WTC11 (cell line): ENCODE measurements at places on chromosomes 11 and 22.

GRCh38 chr11:125105926-125106325, 5.5 kb downstream of the TMEM218 start:
- no peak for DNase-seq

DNA sequence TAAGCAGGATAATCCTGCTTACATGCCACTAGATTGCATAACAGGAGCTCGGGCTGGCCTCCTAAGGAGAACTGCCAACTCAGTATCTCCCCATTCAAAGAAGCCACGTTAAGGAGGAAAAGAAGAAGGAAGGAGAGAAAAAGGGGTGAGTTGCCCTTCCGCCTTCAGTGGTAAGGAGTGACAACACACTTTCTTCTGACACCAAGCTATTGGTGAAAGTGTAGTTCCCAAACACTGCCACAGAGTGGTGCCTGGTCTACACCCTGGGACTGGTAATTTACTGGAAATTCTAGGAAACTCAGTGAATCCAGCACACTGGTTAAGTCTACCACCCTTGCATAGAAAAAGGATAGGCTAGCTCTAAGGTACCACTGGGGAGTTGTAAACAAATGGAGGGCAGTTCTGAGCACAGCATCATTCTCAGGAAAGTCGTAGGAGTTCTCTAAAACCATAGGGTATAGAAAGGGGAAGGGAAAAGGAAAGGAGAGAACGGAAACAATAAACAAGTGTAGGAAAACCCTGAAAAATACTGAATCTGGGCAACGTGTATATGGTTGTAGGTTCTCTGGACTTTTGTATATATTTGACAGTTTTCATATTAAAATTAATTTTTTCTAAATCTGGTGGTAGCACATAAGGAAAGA, 58.2 kb downstream of the RRAS2 start:
- peak; percentile 69 for DNase-seq

DNA sequence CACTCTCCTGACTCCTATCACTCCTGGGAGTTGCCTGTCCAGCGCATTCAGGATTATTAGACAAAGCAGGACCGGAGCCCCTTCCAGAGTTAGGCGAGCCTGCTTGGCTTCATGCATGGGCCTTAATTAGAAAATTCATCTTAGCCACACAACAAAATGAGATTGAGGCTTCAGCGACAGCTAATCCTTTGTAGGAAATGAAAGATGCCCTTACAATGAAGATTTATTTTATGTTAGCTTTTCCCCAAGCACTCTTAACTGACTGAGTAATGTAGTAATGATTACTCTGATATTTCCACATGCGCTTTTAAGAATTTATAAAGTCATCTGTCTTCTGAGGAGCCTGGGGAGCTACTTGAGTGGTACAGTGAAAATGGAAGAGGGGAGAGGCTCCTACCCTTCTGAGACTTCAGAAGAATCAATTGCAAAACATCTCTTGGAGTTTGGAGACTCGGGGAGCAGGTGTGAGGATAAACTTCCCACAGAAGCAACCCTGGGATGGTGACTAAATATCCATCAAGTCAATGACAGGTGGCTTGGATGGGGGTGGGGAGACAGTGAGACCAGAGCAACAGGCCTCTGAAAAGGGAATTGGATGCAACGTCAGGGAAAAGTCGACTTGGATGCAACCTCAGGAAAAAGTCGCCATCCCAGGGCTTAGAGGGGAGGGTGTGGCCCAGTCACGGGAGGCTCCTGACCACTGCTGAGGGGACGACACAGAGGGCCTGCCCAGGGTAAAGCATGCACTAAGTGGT, 434.5 kb upstream of the B3GAT1 start:
- no peak for DNase-seq

GRCh38 chr11:100297516-100297915, 389.6 kb upstream of the ARHGAP42 start:
- no peak for DNase-seq

GRCh38 chr11:56889986-56890385, 98.7 kb upstream of the OR5AK2 start:
- DNase-seq: no peak

- no peak for DNase-seq
These were observed 113.5 kb downstream of the MAML2 start for GRCh38 chr11:96229354-96229977.

DNA sequence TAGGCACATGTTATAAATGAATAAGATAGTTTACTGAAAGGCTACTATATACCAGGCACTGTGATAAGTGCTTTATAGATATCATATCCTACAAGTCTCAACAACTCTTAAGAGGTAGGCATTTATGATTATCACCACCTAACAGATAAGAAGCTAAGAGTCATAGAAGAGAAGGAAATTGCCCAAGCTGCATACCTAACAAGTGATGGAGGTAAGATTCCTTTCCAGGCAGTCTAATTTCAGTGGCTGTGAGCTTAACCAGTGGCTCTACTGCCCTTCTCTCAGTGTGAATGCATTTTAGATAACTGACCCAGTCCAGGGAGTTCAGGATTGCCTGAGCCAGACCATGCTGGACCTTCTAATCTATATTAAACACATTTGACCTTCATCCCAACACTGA, 39.2 kb downstream of the HEPHL1 start:
- no peak for DNase-seq

- DNase-seq: no peak
These were observed 452.4 kb upstream of the B3GAT1 start for GRCh38 chr11:134864233-134864967.

- no peak for DNase-seq
These were observed 107.5 kb upstream of the OR4B1 start for GRCh38 chr11:48109046-48109666.

- no peak for DNase-seq
These were observed 12.4 kb downstream of the TTC38 start for GRCh38 chr22:46280063-46280817.

- DNase-seq: peak; percentile 87
These were observed at the start of gene KIAA0930 for GRCh38 chr22:45240810-45241631. TSS of gene KIAA0930 (minus strand) at chr22:45240894. CDS start at chr22:45240703, 191 bp downstream.

DNA sequence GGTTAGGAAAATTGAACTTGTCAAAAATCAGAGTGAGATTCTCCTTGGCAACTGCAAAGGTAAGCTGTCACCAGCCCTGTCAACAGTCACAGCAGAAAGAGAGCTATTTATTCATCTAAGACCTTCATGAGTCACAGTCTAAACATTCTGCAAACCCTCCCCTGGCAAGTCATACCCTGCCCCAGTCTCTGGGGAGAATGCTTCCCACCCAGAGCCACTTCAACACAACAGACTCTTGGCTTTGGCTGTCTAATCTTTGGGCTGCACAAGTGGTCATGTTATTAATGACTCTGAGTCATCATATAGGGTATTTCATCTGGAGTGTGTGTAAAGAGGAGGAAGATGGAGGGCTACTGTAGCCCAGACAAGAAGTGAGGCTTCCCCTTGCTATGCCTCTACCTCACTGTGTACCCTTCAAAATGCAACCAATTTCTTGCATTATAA, 153.4 kb downstream of the CCDC34 start:
- no peak for DNase-seq

- DNase-seq: no peak
These were observed 62.8 kb downstream of the PPFIA1 start for GRCh38 chr11:70333261-70333660.

- no peak for DNase-seq
These were observed 9.6 kb downstream of the ADM start for GRCh38 chr11:10314199-10315072.

- no peak for DNase-seq
These were observed 139.4 kb downstream of the SHANK2 start for GRCh38 chr11:71112990-71113389.
